Placental pericyte (primary cell): ENCODE measurements at places on chromosomes 3 and 15. TPM values are rescaled to one million over a fixed set of nuclear protein-coding genes. Genes with fewer than 3 reads are reported as not detected.

The C2CD4A gene
- total RNA-seq: not detected in 2 replicates

The TMEM207 gene
- total RNA-seq: not detected in 2 replicates

The ABTB1 gene
- 10.2 and 15.1 TPM in 2 replicates for total RNA-seq

The NCK1 gene
- 34.2 and 90.8 TPM in 2 replicates for total RNA-seq
